C1 segment of cervical spinal cord (tissue), 14 donors: ENCODE measurements at places on chromosomes 7 and 10.

GRCh38 chr7:88072715-88073055 is 138.6 kb downstream of the ADAM22 start:
- no peak for DNase-seq

- no peak for DNase-seq
Measured at GRCh38 chr10:58723966-58724365, 211.3 kb downstream of the BICC1 start.

DNA sequence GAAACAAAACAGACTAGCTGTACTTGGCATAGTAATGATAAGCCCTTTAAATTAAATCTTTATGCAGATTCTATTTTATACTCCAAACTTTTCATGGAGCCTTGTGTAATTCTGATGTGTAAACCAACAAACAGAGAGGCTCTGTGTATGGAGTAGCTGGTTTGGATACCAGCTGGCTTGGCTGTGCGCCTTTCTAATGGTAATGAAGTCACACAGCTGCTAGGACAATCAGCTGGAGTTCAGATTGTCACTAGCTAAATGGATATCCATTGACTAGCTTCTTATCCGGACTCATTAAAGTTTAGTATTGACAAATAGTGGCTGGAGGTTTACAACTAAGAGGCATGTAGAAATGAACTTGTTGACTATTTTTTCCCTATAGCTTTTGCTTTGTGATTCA is 398.4 kb downstream of the DGKB start:
- DNase-seq: no peak

DNA sequence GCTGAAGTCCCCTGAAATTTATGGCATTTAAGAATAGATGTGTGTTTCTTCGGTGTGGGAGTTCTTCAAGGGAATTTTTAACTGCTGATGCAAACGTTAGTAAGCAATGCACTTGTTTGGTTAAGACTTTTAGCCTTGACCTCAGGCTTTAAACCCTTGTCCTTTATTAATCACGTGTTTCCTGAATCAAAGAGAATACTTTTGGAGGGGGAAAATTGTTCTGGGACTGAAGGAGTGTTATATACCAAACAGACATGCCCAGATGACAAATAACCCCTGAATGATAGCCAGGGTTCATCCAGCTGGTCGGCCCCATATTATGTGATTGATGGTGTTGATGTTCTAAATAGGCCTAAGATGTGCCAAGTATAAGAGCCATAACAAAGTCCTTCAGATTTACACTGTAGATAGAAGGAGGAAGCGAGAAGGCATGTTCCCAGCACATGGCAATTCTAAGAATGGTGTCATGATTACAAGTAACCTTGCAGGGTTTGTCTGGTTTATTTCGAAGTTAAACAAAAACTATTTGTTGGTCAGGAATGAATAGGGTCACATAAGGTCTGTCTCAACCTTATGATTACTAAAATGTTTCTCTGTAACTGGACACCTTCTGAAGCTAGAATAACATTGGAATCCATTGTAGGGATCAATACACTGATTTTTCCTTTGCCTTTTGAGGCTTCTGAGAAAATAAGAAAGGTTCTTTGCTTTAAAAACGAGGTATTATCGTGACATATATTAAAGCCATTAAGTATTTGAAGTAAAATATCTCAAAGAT is 124.2 kb upstream of the SEM1 start:
- DNase-seq: no peak
